ENCODE measurements at places on chromosomes 1 and 21.

DNA sequence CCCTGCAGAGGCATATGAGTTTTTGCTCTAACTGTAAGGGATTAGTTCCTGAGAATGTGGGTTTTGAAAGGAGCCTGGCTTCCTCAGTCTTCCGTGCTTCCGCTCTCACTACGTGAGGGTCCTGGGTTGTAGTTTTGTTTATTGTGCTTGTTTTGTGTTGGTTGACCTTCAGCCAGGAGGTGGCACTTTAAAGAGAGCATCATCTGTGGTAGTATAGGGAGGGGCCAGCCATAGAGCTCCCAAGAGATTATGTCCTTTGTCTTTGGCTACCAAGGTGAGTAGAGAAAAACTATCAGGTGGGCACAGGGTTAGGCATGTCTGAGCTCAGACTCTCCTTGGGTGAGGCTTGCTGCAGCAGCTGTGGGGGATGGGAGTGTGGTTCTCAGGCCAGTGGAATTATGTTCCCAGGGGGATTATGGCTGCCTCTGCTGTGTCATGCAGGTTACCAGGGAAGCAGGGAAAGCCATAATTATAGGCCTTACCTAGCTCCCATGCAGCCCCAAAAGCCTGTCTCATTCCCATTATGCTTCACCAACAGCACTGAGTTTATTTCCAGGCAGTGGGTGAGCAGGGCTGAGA is 23.5 kb downstream of the CYP4B1 start:
- no peak for DNase-seq

- DNase-seq = no peak
Observed at GRCh38 chr1:15656464-15656863, 27.7 kb upstream of the PLEKHM2 start.

DNA sequence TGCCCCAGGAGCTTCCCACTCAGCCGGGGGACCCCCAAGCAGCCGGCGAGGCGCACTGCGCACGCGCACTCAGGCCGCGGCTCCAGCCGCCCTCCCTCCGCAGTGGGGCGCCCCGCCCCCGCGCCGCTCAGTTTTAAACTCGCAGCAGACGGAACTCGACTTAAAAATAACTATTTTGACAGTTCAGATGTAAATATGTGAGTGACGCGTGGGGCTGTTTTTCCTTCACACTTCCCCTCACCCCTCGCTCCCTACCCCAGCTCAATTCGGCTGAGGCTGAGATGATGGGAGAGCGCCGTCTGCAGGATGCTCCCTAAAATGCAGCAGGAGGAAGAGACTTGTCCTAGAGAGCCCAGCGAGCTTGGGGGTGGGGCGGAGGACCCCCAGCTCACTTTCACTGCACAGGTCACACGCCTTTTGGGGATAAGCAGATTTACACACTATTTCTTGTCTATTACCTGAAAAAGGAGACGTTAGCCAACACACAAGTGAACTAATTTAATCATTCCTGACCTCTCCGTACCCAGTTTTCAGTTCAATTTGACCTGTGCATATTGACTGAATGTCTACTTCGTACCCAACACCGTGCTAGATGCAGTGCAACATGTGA is 8.9 kb upstream of the LEMD1 start:
- DNase-seq = peak; percentile 49

GRCh38 chr1:222785529-222785928 is 29.3 kb upstream of the DISP1 start:
- DNase-seq = no peak

DNA sequence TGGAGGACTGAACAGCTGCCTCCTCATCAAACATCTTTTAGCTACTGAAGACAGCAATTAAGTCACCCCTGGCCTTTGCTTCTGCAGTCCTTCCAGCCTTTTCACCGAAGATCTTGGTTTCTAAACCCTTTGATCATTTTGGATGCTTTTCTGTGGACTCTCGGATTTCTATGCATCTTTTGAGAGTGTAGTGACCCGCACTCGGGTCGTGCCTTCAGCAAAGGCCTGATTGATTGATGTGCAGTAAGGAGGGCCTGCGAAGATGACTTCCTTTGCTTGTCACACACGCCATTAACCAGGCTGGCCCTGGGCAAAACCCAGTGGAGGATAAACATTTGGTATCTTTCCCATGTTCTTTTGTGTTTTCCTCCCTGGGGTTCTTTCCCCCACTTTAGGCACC is 157.5 kb upstream of the CD34 start:
- DNase-seq = no peak

DNA sequence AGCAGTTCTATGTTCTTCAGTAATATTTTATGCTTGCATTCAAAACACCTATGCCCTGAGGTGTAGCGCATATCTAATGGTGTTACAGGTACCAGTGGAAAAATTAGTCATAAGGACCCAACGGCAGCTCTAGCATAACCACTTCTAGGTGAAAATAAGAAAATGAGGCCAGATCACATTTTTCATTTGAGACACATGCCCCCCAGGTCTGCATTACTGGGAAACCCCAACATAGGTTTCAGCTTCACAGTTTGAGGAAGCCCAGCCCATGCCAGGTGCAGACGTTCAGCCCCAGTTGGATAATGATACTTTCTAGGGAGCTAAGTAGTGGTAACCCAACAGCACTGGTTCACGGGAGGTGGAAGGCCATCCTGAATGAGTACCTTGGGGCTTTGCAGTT is 129.8 kb downstream of the CNIH3 start:
- no peak for DNase-seq

DNA sequence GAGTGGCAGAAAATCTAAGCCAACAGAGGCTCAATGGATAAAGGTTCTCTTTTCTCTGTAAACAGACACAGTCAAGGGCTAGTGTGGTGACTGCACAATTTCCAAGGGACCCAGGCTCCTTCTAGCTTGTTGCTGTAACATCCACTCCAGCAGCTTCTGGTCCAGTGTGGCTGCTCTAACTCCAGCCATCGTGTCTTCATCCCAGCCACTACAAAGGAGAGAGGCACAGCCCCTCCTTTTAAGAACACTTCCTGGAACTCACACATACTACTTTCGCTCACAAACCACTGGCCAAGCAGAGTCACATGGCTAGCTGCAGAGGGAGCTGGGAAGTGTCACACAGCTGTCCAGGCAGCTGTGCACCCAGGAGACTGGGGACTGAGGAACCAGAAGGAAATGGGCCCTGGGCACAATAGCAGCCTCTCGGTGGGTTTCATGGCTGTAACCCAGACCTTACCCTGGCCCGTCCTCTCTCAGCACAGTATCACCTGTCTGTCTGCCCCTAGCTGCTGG is 188.6 kb upstream of the VAMP3 start:
- no peak for DNase-seq

- no peak for DNase-seq
Observed at GRCh38 chr1:159171254-159171687, at the start of gene CADM3. Gene CADM3 (plus strand): TSS chr1:159171615. CDS start chr1:159171766, 151 bp downstream.
